ENCODE measurements at places on chromosomes 5 and 9.

GRCh38 chr5:68242743-68243142, 27.2 kb downstream of the PIK3R1 start:
- no peak for DNase-seq

GRCh38 chr5:180333661-180334060, 19.5 kb downstream of the GFPT2 start:
- DNase-seq: no peak

GRCh38 chr5:111735583-111736270, 21.3 kb downstream of the NREP start:
- DNase-seq: no peak

DNA sequence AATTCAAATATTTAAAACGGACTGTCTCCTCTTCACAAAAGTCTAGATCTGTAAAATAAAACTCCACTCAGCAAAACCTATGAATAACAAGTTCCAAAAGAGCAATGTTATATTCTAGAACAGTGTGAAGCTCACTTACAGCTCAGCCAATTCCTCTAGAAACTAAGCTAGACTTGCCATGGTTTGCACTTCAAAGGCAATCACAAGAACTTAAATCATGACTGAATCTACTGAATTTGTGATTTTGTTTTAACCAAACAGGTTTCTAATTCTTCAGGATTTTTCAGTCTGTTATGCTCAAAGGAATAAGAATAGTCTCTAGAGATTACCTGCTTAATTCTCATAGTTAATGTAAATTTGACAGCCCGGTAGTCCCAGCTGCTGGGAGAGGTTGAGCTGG, 1.4 kb upstream of the PKD2L2 start:
- DNase-seq: no peak

DNA sequence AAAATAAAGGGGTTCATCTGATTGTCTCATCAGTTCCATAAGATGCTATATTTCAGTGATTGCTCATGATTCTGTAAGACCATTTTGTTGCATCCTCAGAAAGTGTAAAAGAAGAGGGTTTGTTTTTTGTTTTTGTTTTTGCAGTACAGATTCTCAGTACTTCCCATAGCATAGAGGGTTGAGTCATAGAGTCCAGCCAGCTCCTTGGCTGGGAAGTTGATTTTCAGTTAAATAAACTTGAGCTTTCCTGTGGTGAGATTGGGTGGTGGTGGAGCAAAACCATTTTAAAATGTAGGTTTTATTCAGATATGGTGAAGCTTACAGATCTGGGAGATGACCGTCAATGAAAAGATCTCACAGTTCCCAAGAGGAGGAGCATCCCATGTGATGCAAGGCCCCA, 48.2 kb downstream of the DAPK1 start:
- DNase-seq: no peak

DNA sequence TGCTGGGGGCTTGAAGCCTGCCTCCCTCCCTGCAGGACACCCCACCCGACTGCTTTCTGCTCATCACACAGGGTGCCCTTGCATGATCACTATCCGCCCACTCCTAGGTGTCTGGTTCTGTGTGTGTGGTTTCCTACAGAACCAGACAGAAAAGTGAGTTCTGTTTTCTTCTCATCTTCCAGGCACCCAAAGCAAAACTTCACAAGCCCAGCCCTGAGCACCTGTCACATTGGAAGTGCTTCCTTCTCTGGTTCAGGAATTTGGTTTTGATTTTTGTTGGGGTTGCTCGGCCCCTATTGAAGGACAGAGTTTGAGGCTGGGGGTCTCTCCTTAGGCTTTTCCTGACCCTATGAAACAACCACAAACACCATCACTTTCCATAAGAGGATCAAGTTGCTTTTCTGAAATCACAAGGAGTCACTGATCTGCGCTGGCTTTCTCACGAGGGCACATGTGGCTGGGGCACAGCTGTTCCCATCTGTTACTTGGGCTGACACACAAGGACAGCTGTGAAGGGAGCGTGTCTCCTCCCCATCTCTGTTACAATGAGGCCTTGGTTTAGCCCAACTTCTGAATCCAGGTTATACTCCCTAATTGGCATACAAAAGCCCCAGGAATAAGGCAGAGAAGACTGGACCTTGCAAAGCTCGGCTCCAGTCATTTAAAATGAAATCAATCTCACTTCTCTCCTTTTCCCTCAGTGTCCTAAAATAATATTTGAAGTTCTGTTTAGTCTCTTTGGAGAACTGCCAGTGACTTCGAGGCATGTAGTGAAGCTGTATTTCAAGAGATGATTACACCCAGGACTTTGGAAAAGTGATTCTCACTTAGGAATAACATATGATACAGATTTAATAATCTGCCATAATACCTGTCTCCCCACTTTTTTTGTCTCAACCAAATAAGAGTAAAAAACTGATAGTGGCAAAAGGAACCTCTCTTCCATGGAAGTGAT, 213.1 kb upstream of the GAS1 start:
- no peak for DNase-seq

- no peak for DNase-seq
These were observed 25.1 kb upstream of the SHB start for GRCh38 chr9:38094165-38094564.

- no peak for DNase-seq
These were observed 172.1 kb downstream of the RASEF start for GRCh38 chr9:82890865-82891264.

- no peak for DNase-seq
These were observed 815 bp downstream of the ANXA6 start for GRCh38 chr5:151156507-151157420.

GRCh38 chr5:154999865-155000264, 13.7 kb upstream of the KIF4B start:
- DNase-seq: no peak

- DNase-seq: no peak
These were observed 2.9 kb upstream of the FOXD1 start for GRCh38 chr5:73451224-73452130.

GRCh38 chr5:73094415-73094814, 26.0 kb upstream of the TMEM171 start:
- DNase-seq: no peak

DNA sequence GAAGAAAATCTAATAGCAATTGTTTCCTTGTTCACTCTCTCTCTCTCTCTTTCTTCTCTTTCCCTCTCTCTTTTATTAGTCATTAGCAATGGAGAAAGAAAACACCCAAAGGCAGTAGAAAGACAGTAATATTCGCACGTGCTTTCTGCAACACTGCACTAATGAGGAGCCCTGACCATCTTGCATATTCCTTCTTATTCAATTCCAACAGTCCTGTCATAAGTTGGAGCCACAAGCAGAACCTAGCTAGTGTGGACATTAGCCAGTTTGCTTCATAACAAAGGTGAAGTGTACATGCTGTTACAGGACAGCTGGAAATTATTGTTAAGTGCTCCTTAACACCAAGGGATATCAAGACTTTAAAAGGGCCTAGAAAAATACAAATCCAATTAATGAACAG, 63.4 kb downstream of the TRIM32 start:
- DNase-seq: no peak

- no peak for DNase-seq
These were observed 185.3 kb downstream of the AUH start for GRCh38 chr9:91176426-91176825.

DNA sequence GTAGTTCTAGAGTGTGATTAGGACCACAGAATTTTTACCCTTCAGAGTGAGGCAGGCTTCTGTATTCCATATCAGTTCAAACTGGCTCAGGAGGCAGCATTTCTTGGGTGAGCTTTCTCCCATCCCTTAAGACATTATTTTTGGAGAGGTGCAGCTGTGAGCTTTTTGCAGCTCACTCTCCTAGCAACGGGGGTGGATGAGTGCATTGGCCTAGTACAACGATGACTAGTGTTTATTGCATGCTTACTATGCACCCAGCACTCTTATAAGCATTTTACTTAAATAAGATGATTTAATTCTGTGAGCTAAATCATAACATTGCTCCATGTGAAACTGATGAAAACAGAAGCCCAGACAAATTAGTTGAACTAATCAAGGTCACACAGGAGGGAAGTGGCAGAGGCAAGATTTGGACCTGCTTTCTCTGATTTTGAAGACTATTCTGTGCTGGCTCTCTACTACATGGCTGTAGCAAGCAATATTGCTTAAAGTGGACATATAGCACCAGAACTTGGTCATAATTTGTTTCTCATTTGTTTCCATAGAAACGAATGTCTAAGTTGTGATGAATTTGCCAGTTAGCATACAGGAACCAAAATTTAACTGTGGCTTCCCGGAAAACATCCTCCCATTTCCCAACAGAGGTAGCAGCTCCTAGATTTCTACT, 372.1 kb upstream of the RIOK2 start:
- DNase-seq: peak; percentile 9

DNA sequence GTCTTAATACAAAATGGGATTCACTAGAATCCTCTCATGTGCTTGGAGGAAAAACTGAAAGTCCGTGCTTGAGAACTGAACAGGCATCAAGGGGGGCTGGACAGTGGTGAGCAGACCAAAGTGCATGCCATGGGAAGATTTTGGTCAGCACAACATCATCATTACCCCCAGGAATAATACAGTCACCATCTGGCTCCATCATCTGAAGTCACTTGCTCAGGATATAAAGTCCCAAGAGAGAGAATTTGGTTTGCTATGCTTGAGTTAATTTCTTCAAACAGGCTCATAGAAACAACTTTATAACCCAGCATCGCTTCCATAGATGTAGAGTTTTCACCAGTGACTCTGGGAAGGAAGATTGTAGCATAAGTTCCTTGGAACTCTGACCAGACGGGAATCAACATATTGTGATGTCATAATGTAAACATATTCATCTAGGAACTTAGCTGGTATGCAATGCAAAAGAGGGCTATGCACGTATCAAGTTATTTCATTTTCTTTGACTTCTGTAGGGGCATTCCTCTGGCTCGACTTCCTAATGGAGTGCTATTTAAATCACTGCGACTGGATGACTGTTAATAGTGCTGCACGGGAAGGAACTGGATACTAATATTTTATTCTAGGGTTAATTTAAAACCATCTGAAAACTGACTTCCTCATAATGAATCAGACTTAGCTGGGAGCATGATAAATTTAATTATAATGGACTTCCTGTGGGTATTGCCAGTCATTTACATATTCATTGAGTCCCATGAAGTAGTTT, 145.2 kb downstream of the MTRR start:
- DNase-seq: no peak

- no peak for DNase-seq
These were observed 19.5 kb downstream of the RALGDS start for GRCh38 chr9:133101356-133102189.

GRCh38 chr9:84419031-84419602, 78.6 kb upstream of the SLC28A3 start:
- DNase-seq: no peak

DNA sequence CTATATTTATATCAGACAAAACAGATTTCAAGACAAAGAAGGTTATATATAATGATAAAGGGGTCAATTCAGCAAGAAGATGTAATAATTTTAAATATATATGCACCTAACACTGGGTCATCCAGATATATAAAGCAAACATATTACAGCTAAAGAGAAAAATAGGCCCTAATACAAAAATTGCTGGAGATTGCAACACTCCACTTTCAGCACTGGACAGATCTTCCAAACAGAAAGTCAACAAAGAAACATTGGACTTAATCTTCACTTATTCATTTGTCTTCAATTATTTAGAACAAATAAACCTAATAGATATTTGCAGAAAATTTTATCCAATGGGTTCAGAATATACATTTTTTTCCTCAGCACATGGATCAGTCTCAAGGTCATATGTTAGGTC, 45.8 kb downstream of the MEIKIN start:
- no peak for DNase-seq

- no peak for DNase-seq
These were observed 23.4 kb downstream of the WWC1 start for GRCh38 chr5:168314735-168315411.

GRCh38 chr9:5894237-5894959, 3.7 kb downstream of the MLANA start:
- no peak for DNase-seq

- no peak for DNase-seq
These were observed 28.2 kb downstream of the PRELID2 start for GRCh38 chr5:145806923-145807322.

- DNase-seq: no peak
These were observed 23.5 kb downstream of the HMCN2 start for GRCh38 chr9:130288926-130289690.

- no peak for DNase-seq
These were observed 235.3 kb downstream of the KCTD16 start for GRCh38 chr5:144405991-144406390.

GRCh38 chr9:121658166-121658565, 6.7 kb downstream of the DAB2IP start:
- no peak for DNase-seq

- no peak for DNase-seq
These were observed 9.0 kb downstream of the TTLL11 start for GRCh38 chr9:122084026-122084675.

DNA sequence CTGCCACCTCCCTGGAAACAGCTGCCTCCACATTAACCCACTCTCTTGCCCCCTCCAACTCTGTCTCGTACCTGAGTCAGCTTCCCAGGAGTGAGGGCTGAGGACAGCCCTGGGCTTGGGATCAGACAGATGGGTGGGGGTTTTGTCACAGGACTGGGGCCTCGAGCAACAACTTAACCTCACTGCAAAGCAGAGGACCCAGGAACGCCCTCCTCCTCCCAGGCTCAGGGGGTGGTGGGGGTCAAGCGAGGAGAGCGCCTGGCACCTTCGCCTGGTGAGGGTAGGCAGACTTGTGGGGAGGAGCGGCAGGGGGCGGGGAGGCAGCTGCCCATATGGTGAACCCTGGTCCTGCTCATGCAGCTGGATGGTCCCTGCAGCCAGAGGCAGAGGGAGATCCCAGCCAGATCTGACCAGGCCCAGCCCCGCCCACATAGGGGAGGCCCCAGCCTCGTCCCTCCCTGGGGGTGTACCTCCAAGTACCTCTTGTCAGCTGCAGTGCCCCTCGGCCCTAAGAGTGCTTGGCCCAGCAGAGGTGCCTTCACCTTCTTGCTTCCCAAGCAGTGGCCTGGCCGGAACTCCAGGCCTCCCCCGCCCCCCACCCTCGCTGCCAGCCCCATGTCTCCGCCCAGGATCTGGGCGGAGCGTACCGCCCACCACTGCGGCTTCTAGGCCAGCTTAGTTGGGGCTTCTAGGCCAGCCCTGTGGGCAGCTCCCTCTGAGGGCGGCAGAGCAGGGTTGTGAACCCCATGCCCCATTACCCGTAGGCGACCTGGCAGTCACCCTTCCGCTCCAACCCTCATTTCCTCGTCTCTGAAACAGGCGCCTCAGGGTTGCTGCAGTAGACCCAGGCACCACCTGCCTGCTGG, at the start of gene SARDH:
SARDH (minus strand) TSS at position 579 of the 866 bp plus-strand sequence. CDS start 4,179 bp downstream, outside the sequence.
- no peak for DNase-seq

DNA sequence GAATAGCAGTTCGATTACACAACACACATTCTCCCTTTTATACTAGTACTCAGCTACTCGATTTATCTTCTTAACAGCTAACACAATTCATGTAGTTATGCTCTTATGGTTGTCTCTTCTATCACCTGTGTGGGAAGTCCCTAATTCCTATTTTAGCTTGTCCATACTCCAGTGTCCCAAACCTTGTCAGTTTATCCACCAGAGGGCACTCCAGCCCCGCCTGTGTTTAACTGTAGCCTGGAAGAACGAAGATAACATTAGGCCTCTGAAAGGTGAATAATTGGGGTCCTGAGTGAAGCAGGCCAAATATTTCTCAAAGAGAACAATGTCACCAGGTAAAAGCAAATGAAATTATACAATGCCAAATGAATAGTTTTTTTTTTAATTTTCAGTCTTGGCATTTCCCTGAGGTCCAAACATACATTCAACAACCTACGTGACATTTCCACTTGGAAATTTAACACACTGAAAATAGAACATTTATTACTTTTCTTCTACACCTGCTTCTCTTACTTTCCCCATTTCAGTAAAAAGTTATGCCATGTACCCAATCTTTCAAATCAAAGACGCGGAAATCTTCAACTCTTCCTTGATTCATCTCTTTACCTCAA, 560.7 kb downstream of the HTR1A start:
- DNase-seq: peak; percentile 4

- no peak for DNase-seq
These were observed 105.1 kb downstream of the PHF2 start for GRCh38 chr9:93681269-93682154.
